ENCODE measurements at places on chromosomes 11 and 22.

GRCh38 chr22:39735776-39736175 is 157.8 kb downstream of the ENTHD1 start:
- DNase-seq = no peak

DNA sequence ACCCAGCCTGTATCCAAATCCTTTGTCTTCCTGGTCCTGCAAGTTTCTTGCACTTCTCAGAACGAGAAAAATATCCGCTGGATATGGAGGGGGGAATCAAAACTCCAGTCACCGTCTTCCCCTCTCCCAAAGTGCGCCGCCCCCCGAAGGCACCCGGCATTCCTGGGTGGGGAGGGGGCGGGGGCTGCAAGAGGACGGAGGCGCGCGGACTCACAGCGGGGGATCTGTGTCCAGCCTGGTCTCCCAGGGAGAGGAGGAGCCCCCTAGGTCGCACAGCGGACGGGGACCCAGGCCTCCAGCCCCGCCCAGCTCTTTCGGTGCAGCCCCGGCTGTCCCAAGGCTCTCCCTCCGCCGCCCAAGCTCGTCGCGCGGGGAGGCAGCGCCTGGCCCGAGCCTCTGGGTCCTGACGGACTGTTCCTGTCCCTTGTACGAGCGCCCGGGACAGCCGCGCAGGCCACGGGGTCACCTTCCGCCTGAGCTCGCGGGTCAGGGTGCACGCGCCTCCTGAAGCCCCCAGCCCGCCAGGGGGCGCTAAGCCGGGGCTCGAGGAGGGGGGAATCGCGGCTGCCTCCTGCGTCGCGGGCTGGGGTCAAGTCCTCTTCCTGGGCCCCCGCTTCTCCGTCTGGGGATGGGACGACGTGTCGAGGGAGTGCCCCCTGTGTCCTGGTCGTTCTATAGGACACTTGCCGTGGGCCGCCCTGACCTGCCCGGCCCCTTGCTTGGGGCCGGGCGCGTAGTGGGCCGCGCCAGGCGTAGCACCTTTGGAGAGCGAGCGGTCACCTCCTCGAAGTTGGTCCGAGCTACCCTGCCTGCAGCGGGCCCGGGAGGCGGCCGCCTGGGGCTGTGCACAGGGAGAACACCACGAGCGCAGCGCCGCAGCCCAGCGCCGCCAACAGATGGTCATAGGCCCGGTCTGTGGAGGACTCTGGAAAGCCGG is 2.4 kb upstream of the WNT11 start:
- DNase-seq = peak; percentile 49

DNA sequence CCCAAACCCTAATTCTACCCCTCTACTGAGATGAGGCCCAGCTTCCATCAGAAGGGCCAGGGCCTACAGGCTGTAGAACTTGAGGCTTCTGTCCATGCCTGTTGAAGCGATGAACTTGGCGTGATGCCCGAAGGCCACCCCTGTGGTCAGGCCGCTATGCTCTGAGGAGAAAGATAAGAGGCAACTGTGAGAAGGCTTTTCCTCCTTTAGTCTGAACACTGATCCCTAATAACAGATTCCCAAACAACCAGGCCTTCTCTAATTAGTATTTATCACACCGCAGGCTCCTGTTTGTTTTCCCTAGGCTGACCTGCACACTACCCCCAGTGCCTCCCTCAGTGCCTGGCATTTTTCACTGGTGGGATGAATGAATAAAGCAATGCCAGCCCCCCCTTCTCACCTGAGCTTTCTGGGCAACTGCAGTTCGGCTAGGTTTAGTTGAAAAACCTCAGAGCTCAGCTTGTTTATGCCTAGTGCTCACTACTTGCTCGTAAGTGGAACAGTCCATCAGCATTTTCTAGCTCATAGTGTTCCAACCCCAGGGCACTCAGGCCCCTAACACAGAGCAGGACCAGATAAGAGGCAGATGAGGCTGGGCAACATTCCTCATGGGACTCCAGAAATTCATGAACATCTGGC is 15.2 kb downstream of the PRPF19 start:
- no peak for DNase-seq

- DNase-seq = no peak
Observed at GRCh38 chr11:31218847-31219246, 150.7 kb downstream of the DCDC1 start.

- DNase-seq = no peak
Observed at GRCh38 chr11:92251980-92252379, 27.4 kb downstream of the FAT3 start.

- no peak for DNase-seq
Observed at GRCh38 chr11:9783986-9784385, 120.1 kb downstream of the SWAP70 start.

DNA sequence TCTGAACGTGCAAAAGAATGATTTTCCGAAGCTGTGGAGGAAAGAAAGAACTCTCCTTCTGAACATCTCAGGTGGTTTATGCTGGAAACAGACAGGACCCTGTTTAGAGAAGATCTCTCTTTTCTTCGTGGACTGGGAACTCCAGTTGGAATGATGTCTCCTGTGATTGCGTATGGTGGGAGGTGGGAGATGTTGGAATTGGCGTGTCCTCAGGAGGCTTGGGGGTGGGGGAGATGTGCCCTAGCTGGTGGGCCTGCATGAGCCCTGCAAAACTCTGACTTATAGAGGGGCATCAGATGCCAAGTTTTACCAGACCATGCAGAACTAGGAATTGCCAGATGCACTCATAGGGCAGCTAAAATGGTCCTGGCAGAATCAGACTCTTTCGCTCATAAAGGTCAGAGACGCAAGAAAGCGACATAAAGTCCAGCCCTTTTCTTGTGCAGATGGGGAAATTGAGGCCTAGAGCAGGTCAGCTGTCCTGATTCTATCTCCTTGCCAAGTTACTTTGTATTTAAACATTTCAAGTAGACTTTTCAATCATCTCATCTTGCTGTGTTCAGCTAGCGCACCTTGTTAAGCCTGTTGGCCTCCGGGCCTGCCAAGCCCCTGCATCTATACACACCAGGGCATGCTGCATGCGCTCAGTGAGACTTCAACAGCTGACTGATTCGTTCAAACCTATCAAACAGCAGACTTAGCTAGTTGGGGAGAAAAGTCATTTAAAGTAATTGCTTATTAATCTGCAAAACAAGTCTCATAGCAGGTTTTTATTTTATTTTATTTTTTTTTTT is 34.2 kb upstream of the EHF start:
- no peak for DNase-seq

GRCh38 chr11:87401653-87402052 is 363.9 kb downstream of the TMEM135 start:
- no peak for DNase-seq

DNA sequence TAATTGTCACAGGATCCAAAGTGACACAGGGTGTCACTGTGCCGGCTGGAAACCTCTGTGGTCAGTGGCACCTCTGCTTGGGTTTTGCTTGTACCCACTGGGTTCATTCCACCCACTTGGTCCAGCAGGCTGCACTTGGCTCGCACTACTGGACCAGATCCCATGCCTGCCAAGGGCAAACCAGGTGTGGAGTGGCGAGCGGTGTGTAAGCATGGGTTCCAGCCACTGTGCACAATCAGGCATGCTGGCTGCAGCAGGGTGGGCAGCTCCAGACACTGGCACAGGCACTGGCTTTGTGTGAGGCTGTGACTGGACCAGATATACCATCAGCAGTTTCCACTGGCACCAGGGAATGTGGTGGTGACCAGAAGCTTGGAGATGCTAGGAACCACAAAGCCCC is 261.4 kb downstream of the KCNA4 start:
- no peak for DNase-seq

GRCh38 chr22:50704510-50705218 is 32.0 kb downstream of the SHANK3 start:
- no peak for DNase-seq

DNA sequence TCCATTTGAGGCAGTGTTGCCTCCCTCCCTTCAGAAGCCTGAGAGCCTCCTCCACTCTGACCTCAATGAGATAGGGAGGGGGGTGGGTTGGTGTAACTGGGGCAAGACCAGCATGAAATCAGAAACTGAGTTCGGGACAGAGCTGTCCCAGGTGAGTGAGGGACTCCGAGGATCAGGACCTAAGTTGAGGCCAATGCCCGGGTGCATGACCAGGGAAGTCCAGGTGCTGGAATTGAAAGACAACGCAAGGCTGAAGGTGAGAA is 40.8 kb upstream of the ZBED5 start:
- no peak for DNase-seq

DNA sequence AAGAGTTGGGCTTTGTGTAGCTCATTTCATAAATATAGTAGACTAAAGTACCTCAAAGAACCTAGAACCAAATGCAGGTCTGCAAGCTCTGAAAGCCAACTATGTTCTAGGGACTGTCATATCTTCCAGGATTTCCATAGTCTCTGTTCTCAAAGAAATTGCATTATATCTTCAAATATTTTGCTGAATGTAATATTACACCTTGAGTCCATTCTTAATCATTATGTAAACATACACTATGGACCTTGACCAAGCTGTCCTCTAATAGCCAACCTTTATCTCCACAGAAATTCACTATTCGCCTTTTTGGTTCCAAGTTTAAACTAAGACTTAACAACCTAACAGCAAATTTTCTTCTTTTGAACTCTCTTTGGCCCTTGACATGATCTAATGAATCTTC is 678.7 kb upstream of the ARHGAP42 start:
- no peak for DNase-seq

Measured in stimulated activated CD8-positive, alpha-beta memory T cell treated with anti-CD3 and anti-CD28 coated beads, Interleukin-4, amount 100 ng/mL, for 1 hour (primary cell).